ENCODE measurements at places on chromosomes 16 and 17. TPM values are rescaled to one million over a fixed set of nuclear protein-coding genes. Genes with fewer than 3 reads are reported as not detected.

- DNase-seq, result no peak
These were observed 54.1 kb downstream of the PSMD12 start for GRCh38 chr17:67312265-67312664.

- DNase-seq, result peak; percentile 46
These were observed 298.6 kb downstream of the SEC14L1 start for GRCh38 chr17:77439189-77440018.

- DNase-seq, result no peak
These were observed 8.7 kb downstream of the PPM1E start for GRCh38 chr17:58764373-58764772.

- no peak for DNase-seq
These were observed 84.9 kb downstream of the ABCA8 start for GRCh38 chr17:68870161-68870826.

Gene PDE6G
- total RNA-seq, result not detected

GRCh38 chr16:65225488-65225887 is 103.6 kb upstream of the CDH11 start:
- DNase-seq, result no peak

GRCh38 chr17:57574040-57574513 is 171.0 kb downstream of the CCDC182 start:
- no peak for DNase-seq

- no peak for DNase-seq
These were observed 5.1 kb downstream of the GDPD3 start for GRCh38 chr16:30108059-30108850.

GRCh38 chr17:9208381-9209105 is 187.2 kb downstream of the NTN1 start:
- no peak for DNase-seq

DNA sequence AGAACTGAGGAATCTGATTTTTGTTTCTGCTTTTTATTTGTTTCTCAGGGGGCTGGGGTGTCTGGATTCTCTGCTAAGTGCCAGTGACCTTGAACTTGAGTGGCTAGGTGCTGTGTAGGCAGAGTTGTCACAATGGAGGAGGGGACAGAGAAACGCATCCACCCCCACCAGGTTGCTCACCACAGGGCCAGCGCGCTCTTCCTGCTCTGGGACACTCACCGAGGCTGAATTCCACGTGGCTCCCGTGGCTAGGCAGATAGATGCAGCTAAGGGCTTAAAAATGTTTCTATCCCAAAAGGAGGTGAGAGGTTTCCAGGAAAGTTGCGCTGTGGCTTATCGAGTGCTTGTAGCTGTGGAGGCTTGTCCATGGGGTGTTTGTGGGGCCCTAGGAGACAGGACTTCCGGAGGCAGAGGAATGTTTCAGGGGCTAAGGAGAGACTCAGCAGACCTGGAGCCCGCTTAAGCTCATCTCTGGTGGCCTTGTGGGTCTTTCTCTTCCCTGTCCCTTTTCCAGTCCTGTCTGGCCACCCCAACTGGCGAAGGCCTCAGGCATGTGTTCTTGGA is 36.8 kb downstream of the ADCY7 start:
- peak; percentile 21 for DNase-seq

DNA sequence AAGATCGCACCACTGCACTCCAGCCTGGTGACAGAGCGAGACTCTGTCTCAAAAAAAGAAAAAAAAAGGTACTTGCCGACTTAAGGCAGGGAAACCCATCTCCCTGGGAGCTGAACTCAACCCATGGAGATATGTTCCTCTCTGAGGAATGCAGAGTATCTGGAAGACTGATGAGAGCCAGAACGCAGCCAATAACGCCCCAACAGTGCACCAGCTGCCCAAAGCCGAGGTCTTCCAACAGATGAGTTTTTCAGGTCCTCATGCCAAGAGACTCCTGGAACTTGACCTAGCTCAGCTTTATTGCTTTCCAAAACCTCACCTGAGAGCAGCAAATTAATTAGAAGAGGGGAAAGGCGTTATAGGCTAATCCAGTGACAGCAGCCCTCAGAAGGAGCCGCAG is 9.4 kb downstream of the ELAC2 start:
- no peak for DNase-seq

Gene GLTPD2
- not detected for total RNA-seq

Gene KAT8
- 80.7 TPM for total RNA-seq

Gene SSTR5
- not detected for total RNA-seq

Gene IL21R
- total RNA-seq, result 4.2 TPM

GRCh38 chr17:10638151-10638550 is 19.0 kb downstream of the MYH3 start:
- no peak for DNase-seq

DNA sequence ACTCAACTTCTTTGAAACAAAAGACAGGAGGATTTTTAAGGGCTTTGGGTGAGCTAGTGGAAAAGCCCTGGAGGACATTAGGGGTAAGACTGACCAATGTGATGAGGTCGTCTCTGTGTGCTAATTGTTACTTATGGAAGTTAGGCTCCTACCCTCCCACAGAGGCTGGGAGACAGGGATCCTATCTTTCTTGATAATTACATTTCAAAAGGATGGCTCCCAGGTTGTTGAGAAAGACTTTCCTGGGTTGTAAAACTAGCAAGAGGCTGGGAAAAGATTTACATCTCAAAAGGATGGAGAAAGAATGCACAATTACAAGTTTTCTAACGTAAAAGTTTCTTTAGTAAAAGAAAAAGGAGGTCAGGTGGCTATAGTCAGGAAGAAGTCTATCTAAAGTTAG is 605.8 kb upstream of the GOT2 start:
- DNase-seq, result no peak

Gene TUBB3
- 9.2 TPM for total RNA-seq

GRCh38 chr16:1333149-1333812 is at the start of gene BAIAP3:
Gene BAIAP3 (plus strand): TSS chr16:1333645. CDS start chr16:1338550, 4,905 bp downstream.
- peak; percentile 93 for DNase-seq

- DNase-seq, result no peak
These were observed 6.5 kb downstream of the MAPT start for GRCh38 chr17:45900723-45901415.

DNA sequence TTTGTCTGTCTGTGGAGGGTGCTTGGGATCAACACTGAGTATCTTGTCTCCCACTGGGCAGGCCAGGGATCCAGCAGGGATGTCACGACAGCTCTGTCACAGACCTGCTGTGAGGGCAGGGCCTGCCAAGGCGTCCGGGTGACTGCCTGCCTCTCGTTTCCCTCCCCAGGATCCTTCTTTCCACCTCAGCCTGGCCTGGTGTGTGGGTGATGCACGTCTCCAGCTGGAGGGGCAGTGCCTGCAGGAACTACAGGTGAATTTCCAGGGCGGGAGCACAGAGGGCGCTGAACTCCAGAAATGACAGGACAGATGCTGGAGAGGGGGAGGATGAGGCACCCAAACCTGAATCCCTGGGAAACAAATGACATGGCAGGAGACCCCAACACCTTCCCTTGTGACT is 6.8 kb upstream of the MMP15 start:
- no peak for DNase-seq

Gene IGSF6
- 7.0 TPM for total RNA-seq

DNA sequence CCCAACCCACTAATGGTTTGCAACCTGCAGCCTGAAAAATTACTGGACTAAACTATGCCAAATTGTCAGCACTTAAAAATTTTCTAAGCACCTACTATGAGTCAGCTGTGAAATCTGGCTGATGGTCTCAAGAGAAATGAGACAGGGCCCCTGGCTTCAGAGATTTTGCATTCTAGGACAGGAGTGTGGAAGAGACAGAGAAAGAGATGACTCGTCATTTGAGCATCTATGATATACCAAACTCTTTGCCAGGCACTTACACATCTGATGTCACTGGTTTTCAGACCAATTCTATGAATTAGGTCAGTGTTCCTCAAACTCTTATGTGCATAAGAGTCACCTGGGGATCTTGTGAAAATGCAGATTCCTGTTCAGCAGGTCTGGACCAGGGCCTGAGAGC is 44.4 kb downstream of the CLEC19A start:
- no peak for DNase-seq

- peak; percentile 90 for DNase-seq
These were observed 26.6 kb upstream of the GSE1 start for GRCh38 chr16:85586380-85587104.

- no peak for DNase-seq
These were observed 81.1 kb upstream of the LHX1 start for GRCh38 chr17:36856222-36856621.

- no peak for DNase-seq
These were observed 27.7 kb downstream of the ZFPM1 start for GRCh38 chr16:88480829-88481228.

GRCh38 chr17:60231691-60232090 is 81.9 kb downstream of the CA4 start:
- DNase-seq, result no peak

- no peak for DNase-seq
These were observed 352.3 kb upstream of the CDH5 start for GRCh38 chr16:66014221-66014620.

- DNase-seq, result no peak
These were observed 32.3 kb downstream of the GJC1 start for GRCh38 chr17:44797802-44798201.

DNA sequence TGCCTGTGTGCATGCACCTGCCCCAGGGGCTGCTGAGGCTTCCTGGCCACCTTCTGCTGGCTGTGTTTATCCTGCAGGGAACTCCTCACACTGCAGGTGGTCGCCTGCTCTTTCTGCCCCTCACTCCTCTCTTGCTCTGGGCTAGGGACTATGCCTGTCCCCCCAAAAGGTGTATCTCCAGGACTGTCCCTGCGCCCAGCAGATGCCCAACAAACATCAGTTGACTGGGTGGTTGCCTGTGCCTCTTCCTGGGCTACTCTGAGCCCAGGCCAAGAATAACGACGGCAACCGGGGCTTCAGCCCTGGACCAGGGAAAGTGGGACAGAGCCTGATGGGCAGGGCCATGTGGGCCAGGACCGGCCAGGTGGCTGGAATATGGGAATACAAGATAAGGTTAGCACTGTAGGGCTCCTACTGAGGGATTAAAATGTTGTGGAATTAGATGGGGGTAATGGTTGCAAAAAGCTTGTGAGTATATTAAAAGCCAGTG is 55.4 kb downstream of the VAC14 start:
- no peak for DNase-seq

Gene CTRB1
- total RNA-seq, result 11.3 TPM

Gene GAN
- total RNA-seq, result 7.0 TPM

DNA sequence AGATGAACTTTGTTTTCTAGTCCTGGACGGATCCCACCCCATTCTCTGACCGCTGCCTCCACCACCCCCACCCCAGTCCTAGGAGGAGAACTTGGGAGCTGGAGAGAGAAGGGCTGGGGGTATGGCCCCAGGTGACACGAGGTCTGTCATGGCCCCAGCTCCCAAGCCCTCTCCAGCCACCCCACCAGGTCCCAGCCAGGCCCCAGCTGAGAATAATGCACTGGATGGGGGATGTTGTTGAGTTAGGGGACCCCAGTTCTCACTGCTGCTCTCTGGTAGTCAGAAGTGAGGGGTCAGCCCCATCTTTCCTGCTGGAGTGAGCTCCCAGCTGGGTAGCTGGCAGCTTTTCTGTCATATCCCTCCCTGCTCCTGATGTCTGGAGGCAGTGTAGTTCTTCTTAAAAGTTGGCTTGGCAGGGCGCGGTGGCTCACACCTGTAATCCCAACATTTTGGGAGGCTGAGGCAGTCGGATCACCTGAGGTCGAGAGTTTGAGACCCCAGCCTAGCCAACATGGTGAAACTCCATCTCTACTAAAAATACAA is 4.6 kb upstream of the COL1A1 start:
- DNase-seq, result no peak

Gene PPL
- 72.7 TPM for total RNA-seq

DNA sequence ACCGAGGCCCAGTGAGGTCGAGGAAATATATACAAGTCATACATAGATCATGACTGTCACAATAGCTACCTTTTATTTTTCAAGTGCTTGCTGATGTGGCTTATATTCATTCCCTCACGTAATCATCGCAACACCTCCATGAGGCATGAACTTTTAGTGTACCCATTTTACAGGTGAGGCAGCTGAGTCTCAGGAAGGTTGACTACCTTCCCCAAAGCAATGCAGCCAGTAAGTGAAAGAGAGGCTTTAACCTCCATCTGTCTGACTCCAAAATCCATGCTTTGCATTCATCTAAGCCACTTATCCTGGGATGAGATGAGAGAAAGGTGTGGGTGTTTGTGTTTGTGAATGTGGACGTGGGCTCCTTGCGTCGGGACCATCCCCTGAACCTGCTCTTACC is 30.8 kb downstream of the CALB2 start:
- no peak for DNase-seq

Gene WNT3
- total RNA-seq, result 2.1 TPM

Gene PTX4
- total RNA-seq, result 0.34 TPM
